ENCODE measurements at places on chromosomes 7 and 10.

GRCh38 chr7:45511721-45512597, 62.2 kb upstream of the ADCY1 start:
- no peak for DNase-seq

DNA sequence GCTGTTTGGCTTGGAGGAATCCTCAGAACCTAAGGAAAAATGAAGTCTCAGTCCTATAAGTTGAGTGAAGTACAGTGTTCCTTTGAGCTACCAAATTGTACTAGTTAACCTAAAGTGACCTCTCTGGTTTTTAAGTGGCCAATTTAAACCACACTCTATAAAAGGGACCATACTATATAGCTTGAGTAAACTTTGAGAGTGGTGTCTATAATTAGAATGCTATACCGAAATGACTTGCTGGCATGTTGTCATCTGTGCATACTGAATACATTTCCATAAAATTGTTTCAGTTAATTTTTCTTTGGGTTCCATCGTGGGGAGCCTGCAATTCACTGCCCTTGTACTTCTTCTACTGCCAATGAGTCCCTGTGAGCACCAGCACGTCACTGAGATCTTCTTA, 151.1 kb downstream of the DKK1 start:
- no peak for DNase-seq

DNA sequence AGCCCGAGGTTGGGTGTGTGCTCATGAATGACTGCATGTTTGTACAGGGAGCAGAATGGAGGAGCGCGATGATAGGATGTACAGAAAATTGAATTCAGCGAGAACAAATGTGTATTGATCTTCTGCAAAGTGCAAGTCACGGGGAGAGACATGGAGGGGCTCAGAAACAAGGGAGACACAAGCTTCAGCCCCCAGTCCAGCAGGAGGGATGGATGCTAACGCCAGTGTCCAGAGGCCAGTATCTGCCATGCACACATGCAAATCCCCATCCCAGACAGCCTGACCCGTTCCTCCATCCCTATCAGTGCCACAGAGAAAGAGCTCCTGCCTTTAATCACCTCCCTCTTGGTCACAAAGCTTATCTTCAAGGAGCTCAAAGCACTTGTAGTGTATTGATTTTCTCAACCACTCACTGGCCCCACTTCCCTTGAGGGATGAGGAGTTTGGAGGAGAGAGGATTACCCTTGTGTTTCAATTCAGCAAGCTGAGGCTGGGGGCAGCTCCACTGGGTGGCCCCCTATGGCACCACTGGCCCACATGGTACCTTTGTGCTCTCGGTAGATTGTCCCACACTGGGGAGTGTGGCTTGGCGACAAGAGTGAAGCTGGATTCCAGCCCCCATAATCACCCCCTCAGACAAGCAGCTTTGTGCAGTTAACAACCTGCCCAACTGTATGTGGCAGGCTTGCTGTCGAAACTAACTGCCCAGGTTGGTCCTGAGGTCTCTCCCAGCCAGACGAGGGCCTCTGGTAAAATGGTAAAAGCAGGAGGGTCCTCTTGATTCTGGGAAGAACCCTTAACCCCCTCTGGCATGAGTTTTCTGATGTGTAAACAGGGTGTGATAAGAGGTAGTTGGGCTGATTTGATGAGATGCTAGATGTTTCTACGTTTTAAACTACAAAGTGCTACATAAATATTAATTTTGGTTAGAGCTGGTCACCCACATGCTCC, 151.6 kb upstream of the UNC5B start:
- DNase-seq, result no peak

GRCh38 chr7:81300753-81301152, 381.9 kb upstream of the SEMA3C start:
- no peak for DNase-seq

DNA sequence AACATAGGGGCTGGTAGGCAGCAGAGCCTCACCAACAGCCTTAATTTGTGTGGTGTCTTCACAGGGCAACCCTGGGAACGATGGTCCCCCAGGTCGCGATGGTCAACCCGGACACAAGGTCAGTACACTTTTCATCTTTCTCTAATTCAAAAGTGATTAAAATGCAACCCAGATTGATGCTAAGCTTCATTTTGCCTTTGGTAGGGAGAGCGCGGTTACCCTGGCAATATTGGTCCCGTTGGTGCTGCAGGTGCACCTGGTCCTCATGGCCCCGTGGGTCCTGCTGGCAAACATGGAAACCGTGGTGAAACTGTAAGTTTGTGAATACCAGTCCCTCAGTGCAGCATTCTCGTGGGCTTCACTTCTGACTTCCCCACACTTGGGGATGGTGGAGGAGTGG, 30.9 kb downstream of the COL1A2 start:
- no peak for DNase-seq

Data from cortex of kidney (tissue), 1 donor.